Midbrain (tissue), 1 donor: ENCODE measurements at places on chromosomes 7 and 10.

DNA sequence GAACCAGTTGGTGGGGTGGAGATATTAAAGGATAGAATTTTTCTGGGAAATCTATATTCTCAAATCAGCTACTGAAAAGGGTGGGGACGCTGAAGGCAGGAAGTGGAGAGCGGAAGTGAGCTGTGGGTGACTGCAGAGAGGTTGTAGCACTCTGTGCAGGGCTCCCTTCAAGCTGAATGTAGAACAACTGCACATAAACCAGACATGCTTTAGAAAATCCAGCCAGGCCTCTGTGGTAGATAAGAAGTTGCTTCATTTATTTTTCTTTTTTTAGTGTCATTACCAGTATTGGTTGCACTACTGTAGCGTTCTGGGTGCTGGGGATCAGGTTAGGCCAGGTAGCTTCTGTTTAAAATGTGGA is 127.8 kb downstream of the CELF2 start:
- DNase-seq = peak; percentile 25

- DNase-seq = no peak
These were observed 10.8 kb downstream of the AGK start for GRCh38 chr7:141562036-141562435.

GRCh38 chr7:47951374-47951773 is 3.1 kb upstream of the PKD1L1 start:
- no peak for DNase-seq

DNA sequence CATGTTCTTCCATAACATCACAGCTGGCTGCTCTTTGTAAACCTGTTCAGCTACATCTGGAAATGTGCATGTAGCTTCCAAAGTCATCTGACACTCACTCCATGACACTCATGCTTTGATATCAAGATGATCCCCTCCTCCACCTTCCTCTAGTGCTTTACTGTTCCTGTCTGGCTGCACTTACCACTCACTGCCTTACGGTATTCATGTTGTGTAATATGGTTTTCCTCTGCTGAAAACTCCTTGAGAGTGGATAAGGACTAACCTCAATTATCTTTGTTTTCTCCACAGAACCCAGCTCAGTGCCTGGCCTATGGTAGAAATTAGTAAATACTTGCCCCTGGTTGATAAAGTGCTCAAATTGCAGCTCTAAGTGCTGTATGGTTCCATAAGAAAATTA is 483.9 kb downstream of the HTR7 start:
- DNase-seq = no peak

GRCh38 chr7:108808549-108809266 is 239.0 kb downstream of the DNAJB9 start:
- no peak for DNase-seq

DNA sequence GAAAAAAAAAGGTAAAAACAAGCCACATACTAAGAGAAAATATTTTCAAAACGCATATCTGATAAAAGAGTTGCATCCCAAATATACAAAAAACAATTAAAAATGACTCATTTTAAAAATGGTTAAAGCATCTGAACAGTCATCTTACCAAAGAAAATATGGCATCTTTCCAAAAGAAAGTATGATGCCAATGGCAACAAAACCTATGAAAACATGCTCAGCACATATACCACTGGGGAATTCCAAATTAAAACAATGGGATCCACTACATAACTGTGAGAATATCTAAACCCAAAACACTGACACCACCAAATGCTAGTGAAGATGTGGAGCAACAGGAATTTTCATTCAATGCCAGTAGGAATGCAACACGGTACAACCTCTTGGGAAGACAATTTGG is 39.3 kb downstream of the VSTM2A start:
- DNase-seq = no peak

DNA sequence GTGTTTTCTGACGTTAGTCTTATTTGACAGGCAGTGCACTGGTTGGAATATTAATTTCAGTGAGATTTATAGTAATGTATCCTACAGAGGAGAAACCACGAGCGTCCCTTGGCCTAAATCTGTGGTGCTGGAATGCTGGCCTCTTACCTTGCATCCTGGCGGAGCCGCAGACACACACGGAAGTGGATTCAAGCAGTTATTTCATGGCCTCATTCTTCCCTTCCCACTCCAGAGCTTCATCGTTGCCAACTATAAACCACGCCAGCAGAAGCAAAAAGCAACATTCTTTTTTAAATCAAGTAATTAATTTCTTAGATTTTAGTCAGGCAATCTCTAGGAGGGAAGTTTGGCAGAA is 13.1 kb downstream of the WIPI2 start:
- DNase-seq = no peak

- DNase-seq = no peak
These were observed 7.0 kb downstream of the EBF3 start for GRCh38 chr10:129956876-129957673.

- DNase-seq = no peak
These were observed 31.7 kb downstream of the MKX start for GRCh38 chr10:27713941-27714340.

GRCh38 chr10:69004821-69005220 is 16.2 kb downstream of the KIFBP start:
- no peak for DNase-seq

DNA sequence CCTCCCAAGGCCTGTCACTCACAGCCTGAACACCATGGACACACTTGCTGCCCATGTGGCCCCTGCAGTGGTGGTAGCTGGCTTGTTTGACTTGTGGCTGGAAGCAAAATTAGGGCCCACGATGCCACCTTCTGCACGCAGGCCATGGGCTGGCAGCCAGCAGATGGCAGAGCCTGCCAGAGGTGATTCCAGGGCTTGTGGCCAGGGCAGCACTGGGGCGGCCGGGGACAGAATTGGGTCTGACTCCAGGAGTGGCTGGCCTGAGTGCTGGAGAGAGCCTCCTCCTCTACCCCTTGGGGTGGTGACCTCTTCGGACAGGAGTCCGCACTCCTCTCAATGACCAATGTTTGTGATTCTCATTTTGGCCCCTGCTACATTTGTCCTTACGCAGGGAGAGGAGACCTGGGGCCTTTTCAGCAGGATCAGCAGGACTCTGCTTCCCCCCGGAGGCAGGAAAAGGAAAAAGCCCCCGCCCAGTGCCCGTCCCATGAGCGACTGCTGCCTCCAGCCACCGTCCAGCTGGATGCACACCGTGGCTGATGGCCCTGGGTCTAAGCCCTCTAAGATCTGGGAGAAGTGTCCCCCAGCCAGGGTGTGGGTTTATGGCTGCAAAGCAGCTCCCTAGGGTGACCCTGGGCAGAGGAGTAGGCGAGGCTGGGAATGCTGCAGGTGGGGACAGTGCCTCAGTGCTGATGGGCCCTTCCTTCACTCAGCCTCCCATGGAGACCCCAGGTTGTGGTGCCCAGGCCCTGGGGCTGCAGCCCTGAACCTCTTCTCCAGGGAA is 26.5 kb downstream of the DNAJB12 start:
- DNase-seq = peak; percentile 82

DNA sequence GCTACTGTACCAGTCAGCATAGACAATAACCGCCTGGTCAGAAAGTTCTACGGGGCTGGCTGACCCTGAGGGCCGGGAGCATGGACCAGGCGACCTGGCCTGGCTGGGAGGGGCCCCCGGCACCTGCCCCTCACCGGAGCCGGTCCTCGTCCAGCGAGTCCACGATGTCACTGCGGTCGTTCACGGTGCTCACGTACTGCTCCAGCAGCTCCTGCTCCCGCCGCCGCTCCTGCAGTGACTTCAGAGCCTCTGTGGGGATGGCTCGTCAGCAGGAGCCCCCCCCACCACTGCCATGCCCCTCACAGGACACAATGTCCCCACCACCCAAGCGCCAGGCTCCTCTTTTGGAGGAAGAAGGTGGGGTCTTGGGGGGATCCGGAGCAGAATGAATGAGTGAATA is 22.7 kb downstream of the MICALL2 start:
- no peak for DNase-seq

- no peak for DNase-seq
These were observed 115.6 kb downstream of the REEP3 start for GRCh38 chr10:63636812-63637211.

DNA sequence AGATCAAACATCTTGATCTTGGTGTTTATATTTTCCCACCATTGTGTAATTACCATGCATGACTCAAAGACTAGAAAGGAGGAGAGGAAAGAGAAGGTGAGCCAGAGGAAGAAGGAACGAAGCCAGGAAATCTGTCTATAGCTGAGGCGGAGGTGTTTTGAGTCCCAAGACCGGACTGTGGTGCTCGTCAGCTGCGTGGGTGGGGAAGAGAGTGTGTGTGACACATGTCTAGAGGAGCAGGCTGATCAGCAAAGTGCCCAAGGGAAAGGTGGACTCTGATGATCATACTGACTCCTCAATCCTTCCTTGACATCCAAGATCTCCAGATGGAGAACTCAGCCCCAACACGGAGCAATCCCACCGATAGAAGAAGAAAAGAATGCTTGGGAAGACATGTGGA is 189.5 kb upstream of the MINDY3 start:
- DNase-seq = no peak
